ENCODE measurements at places on chromosomes 5 and 9.

DNA sequence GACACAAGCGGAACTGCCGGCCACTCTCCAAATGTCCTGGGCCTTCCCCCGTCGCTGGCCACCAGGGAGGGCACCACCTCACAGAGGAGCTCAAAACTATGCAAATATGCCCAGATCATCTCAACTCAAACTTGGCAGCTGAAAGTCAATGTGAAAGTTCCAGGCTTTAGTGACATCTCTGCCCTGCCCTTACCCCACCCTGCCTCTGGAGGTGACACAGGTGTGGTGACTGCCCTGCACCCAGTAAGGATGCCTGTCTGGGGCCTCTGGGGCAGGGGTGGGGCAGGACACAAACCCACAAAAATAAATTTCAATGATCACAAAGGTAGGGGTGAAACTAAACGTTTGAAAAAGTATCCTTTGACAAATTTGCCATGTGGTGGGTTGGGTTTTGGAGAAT is 213.4 kb downstream of the HSPA4 start:
- no peak for DNase-seq

- no peak for DNase-seq
Observed at GRCh38 chr5:111076091-111076490, 4.6 kb downstream of the TSLP start.

DNA sequence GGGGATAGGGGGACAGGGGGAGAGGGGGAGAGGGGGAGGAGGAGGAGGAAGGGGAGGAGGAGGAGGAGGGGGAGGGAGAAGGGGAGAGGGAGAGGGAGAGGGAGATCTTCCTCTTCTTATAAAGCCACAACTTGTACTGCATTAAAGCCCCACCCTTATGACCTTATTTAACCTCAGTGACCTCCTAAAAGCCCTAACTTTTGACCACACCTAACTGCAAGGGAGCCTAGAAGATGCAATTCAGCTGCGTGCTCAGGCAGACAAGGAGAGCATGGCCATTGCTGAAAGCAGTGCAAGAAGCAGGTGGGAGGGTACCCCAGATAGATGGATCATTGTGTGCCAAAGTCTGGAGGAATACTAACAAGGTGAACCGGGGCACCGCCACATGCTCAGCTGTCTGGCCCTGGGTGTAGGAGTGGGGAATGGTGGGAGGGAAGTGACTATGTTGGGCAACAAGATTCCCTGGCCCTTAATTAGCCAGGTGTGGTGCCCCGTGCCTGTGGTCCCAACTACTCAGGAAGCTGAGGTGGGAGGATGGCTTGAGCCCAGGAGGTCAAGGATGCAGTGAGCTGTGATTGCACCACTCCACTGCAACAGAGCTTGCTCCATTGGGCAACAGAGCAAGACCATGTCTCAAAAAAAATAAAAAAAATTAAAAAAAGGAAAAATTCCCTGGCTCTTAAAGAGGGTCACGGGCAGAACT is 125.4 kb upstream of the BOD1 start:
- no peak for DNase-seq

- no peak for DNase-seq
Observed at GRCh38 chr9:129713402-129713679, 39.5 kb downstream of the PTGES start.

DNA sequence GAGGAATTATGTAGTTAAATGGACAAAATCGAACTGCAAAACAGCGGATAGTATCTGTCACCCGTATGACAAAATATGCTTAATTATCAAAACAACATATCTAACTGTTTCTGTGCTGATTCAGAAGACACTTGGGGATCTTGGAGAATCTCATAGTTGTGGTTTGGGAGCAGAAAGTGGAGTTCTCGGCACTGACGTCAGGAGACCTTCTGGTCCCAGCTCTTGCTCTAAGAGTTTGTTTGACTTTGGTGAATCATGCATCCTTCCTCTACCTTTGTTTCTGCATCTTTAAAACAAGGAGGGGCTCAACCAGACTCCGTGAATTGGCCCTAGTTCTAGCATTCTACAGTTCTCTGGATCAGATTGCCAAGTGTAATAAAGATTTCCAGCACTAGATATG is 37.0 kb upstream of the TAF1L start:
- peak; percentile 93 for DNase-seq

DNA sequence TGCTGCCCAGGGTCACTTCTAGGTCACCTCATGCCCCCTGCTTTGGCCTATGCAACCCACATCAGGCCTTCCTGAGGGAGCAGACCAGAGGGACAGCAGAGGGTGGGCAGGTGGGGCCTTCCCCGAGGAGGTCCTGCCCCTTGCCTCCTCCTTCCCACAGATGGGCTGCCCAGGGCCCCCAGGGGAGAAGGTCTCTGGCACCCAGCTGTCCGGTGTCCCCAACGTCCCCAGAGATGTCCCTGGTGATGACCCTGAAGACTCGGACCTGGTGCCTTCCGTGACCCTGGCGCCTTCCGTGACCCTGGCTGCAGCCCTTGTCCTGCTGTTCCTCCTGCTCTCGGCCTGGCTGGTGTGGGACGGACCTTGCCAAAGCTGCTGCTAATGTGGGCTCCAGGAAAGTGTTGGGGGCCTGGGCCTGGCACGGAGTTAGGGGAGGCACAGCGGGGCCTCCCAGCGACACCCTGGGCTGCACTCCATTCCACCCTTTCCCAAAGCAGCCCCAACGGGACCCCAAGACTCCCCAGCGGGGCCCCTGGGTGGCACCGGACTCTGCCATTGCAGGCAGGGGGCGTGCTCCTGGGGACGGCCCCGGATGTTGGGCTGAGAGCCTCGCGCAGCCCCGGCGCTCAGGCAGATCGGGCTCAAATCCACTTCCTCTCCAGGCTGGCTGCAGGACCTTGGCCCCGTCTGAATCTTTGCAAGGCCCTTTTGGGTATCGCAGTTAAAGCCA is 6.8 kb upstream of the SLC2A6 start:
- DNase-seq = no peak

- no peak for DNase-seq
Observed at GRCh38 chr9:131465401-131465800, 37.3 kb upstream of the POMT1 start.

GRCh38 chr9:22008384-22008716 is 755 bp downstream of the CDKN2B start:
- no peak for DNase-seq

DNA sequence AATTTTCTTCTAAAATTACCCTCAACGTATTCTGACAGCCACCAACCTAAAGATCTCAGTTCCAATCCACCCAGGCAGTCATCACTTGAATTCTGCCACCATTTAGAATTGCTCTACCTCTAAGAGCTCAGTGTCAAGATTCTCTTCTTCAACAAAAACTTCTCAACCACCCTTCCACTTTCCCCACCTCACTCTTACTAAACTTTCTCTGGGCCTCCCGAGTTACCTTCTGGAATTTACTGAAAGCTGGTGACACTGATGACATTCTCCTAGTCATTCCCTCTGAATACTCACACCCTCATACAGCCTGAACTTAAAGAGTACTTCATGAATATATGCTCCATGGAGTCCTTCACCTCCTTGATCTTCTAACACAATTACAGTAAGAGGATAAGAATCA is 209.5 kb downstream of the TSSK1B start:
- DNase-seq = no peak

DNA sequence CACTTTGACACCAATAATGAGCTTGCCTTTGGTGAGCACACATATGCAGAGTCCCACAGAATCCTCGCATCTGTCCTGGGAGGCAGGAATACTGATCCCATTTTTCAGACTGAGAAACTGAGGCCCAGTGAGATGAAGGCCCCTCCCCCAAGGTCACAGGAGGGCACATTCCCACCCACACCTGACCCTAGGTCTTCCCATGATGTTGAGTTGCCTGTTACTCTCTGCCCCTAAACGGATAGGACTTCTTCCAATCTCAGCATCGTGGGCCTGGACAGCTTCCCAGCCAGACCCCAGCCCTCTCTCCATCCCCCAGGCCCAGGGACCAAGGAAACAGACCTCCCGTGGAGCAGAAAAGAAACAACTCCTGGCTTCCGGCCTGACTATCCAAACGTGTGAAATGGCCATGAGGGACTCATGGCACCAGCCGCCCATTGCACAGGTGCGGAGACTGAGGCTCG is 877 bp downstream of the SH3GLB2 start:
- no peak for DNase-seq

DNA sequence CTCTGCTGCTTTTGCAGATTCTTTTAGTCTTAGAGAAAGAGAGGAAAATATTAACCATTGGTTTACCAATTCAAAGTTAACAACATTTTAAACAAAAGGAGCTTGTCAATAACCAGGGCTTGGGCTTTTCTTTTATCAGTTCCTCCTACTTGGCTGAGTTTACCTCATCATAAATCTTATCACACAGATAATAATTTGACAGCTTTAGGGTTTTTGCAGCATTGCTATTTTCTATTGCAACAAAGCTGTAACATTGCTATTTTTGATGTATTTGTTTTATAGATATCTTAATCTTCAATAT is 9.8 kb upstream of the ABL1 start:
- no peak for DNase-seq

DNA sequence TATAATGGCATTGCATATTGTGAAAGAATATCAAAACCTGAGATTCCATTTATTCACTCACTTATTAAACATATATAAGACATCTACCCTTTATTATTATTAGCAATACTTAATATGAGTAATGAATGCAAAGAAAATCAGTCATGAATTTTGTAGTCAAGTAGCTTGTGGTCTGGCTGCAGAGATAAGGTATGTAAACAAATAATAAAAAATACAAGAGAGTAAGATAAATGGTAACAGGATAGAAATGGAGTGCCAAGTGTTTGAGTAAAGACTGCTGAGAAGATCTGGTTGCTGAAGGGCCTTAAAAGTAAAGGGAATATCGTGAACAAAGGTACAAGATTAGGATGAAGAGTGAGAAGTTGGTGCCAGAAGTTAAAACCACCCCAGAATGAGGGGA is 18.4 kb downstream of the TRIM32 start:
- no peak for DNase-seq

DNA sequence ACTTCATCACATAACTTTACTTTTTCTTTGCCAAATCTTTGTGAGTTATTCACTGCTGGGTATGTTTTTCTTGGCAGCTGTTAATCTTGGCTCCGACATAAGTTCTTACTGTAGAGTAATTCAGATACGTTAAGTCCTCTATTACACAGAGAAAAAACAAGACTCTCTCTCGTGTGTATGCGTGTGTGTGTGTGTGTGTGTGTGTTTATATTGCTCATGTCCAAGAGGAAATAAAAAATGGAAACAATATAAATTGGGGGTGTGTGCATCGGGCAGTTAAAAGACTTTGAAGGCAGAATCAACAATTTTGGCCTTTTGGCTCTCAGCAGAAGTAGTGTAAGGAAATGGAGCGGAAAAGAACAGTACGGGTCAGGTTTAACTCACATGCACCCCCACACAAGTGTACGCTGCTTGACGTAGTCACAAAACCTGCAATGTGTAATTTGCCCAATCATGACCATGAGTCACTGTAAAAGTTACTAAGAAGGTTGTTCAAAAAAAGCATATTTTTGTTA is 67.2 kb upstream of the IFNE start:
- DNase-seq = no peak

- DNase-seq = no peak
Observed at GRCh38 chr9:21936161-21936560, 58.0 kb downstream of the CDKN2A start.

DNA sequence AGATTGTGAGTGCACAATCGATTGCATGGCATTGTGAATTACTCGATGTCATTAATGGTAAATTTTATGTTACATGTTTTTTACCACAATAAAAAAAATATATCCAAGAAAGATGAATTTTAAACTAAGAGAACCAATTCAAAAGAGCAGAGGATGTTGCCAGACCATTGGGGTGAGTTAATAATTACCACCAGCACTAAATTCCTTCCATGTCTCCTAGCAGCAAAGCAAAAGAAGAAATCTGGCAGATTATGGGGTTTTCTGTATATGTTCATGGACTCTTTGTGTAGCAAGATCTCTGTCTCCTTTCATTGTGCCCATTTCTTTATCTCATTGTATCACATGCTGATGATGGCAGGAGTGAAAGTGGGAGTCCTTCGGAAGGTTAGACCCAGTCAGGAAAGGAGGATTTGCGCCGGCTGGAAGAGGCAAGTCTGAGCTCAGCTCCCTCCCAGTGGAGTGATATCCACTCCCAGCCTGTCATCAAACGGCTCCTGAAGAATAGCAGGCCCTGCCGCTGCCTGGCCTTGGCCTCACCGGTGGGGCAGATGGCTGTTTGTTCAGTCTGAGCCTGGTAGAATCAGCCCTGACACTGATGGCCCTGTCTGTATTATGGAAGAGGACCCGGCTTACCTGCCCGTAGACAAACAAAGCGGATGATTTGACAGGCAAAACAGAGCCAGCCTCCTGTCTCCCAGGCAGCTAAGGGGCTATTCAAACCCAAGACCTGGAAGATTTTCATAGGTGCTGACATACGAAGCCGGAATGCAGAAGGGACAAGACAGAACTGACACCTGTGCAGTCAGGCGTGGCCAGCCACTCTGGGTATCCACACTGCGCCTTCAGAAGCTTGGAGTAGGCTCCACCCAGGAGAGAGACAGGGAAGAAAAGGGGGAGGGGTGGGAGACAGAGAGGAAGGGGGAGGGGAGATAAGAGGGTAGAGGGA is 21.9 kb upstream of the FOXE1 start:
- no peak for DNase-seq

DNA sequence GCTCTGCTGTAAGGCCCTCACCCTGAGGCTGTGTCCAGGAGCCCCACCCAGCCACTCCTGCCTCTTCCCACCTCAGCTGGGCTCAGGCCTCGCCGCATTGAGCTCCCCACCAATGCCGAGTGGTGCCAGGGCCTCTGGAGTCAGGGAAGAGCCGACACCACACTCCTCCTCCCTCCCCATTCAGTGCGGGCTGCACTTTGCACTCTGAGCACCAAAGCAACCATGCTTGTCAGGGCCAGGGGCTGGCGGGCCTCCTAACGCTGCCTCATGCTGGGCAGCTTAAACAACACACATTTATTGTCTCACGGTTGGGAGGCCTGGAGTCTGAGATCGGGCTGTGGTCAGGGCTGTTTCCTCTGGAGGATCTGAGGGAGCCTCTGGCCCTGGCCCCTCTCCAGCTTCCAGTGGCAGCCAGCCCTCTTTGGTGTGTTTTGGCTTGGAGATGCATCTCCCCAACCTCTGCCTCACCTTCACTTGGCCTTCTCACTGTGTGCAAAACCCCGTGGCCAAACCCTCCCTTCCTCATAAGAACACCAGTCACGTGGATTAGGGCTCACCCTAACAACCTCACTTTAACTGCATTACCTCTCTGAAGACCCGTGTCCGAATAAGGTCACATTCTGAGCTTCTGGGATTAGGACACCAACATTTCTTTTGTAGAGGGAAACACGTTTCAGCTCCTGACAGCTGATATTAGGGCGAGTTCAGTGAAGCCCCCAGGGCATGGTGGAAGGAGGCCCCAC is 157.8 kb downstream of the MED10 start:
- DNase-seq = peak; percentile 37

- DNase-seq = no peak
Observed at GRCh38 chr9:79615038-79615437, 43.3 kb downstream of the TLE4 start.

- DNase-seq = no peak
Observed at GRCh38 chr5:122350496-122350895, 38.5 kb downstream of the SNCAIP start.

GRCh38 chr5:136620621-136621020 is 255.3 kb upstream of the TRPC7 start:
- DNase-seq = no peak

DNA sequence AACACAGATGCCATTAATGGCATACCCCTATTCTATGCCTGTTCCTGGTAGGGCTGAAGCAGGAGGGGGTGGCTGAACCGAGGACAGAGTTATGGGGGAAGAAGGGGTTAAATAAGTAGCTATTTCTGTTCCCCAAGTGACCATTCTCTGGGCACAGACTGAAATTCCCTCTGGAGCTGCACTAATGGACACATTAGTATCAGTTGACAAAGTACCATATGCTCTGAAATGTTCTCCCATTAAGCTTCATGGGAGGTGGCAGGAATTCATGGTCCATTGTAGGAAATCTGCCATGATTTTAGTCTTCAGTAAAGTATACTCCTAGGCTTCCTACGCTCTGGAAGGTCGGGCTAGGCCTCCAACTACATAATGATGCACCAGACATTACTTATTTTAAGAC is 10.5 kb upstream of the FRMPD1 start:
- DNase-seq = no peak
